NCI-H2171 treated with DMSO at 0.1 percent for 48 hours (cell line): ENCODE measurements at places on chromosomes 7 and 10.
A peak's percentile ranks its signal among the peaks of the same experiment; 100 is the strongest.

GRCh38 chr10:112722758-112723157 lies 227.3 kb upstream of the TCF7L2 start:
- DNase-seq = no peak

DNA sequence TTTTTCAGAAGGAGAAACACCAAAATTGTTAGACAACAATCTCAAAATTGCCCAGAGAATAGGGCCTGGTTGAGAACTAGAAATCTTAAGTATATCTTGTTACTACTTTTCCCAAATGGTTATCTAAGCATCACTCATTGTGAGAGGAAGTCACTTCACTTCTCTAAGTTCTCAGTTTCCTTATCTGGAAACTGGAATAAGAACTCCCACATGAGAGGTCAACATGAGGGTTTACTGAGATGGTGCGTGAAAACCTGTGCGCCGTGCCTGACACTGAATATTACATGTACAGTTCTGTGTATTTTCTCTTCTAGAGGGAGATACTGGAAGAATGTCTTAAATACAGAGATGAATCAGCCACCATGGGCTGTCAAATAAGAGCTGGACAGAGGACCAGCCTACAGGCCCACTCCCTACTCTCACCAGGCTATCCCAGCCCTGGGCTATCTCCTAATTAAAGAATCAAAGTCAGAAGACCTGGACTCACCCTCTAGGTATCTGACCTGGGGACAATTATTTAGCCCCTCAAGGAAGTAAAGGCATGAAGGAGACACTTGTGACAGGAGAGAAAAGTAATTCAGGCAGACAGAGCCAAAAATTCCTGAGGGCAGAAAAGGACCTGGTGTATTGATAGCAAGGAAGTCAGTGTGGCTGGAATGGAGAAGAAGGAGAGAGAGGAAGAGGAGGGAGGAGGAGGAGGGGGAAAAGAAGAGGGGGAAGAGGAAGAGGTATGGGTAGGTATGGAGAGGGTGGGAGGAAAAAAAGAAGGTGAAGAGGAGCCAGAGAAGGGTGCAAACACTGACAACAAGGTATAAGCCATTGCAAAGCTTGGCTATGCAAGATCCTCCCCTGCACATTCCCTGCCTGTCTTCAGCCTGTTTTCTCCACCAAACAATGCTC lies 44.9 kb downstream of the CCDC71L start:
- no peak for DNase-seq

GRCh38 chr7:42077271-42078135 lies 159.5 kb downstream of the GLI3 start:
- DNase-seq = no peak

GRCh38 chr10:86601956-86602602 lies 52.3 kb upstream of the OPN4 start:
- no peak for DNase-seq

DNA sequence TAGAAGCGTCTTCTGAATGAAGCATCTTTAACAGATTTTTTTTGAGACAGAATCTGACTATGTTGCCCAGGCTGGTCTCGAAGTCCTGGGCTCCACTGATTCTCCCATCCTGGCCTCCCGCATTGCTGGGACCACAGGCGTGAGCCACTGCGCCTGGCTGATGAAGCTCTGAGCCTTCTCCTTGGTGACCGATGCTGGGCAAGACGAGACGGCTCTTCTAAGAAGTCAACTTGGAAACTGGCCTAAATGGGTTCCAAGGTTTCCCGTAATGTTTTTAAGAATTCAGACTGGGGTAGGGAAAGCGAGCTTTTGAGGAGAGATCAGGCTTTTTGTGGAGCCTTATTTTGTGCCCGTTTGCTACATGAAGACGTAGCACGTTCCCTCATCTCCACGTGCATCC lies 224.5 kb downstream of the ZMYND11 start:
- DNase-seq = no peak

- no peak for DNase-seq
Observed at GRCh38 chr10:46515793-46516192, 40.7 kb downstream of the GPRIN2 start.

GRCh38 chr10:122494833-122495232 lies 33.5 kb downstream of the HTRA1 start:
- no peak for DNase-seq

- no peak for DNase-seq
Observed at GRCh38 chr10:111150691-111151090, 73.9 kb downstream of the ADRA2A start.

- DNase-seq = no peak
Observed at GRCh38 chr10:70699659-70700174, 27.4 kb downstream of the ADAMTS14 start.

DNA sequence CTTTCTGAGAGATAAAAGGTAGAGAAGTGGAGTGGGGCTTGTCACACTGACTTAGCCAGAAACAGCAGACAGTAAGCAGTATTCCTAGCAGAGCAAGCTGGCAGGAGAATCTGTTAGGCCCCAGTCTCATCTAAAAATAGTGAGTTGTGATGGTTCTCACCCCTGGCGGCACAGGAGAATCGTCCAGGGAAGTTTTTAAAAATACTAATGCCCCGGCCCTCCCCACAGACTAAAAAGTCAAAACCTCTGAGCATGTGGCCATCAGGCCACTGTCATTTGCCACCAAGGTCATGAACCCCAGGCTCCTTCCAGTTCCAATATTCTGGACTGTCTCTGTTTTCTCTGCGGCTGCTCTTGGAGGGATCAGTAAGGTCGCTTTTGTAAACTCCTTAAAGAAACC lies 34.0 kb downstream of the LYZL1 start:
- DNase-seq = no peak

- no peak for DNase-seq
Observed at GRCh38 chr10:27643301-27643700, 102.3 kb downstream of the MKX start.

DNA sequence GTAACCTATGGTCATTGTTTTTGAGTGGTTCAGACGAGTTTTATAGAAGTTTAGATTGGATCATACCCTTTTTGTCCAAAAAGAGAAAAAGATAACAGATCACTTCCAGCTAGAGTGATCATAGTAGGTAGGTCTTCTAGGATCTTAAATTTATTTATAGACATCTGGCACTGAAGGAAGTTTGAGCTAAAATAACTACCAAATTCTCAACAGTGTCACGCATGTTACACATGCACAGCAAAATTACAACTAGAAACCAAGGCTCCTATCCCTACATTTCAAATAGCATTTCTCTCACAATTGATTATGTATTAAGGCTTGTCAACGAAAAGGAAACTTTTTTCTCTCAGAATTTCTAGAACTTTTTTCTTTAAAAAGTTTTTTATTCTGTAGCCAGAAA lies 2.3 kb downstream of the CALU start:
- no peak for DNase-seq

GRCh38 chr7:34759477-34760125 lies 101.6 kb downstream of the NPSR1 start:
- DNase-seq = peak; percentile 42

DNA sequence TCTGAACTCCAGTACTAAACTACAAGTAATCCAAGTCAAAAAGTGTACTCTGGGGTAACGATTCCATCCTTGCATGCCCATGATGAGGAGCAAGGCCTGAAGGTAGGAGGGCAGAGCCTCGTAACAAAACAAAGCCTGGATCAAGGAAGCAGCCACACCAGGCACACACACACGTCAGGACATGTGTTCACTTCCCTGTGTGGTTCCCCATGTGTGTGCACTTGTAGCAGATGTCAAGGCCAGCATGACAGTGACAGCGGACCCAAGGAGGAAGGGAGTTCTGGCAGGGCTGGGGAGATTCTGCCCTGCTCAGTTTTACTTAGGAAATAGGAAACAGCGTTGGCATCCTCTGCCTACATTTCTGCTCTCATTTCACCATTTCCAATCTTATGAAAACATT lies 92.8 kb downstream of the ALOX5 start:
- DNase-seq = no peak

DNA sequence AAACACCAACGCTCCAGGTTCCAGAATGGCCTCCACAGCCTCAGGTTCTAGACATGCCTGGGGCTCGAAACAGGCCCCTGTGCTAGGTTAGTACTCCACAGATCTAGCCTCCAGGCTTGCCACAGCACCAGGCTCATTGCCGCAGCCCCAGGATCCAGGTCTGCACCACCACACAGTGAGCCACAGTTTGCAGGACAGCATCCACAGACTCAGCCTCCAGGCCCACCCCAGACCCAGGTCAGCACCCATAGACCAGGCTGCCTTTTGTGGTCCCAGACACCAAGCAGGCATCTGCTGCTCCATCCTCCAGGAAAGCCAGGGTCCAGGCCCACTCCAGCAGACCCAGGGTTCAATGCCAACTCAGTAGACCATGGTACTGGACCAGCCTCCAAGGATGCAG lies 132.3 kb upstream of the VSTM2A start:
- no peak for DNase-seq

DNA sequence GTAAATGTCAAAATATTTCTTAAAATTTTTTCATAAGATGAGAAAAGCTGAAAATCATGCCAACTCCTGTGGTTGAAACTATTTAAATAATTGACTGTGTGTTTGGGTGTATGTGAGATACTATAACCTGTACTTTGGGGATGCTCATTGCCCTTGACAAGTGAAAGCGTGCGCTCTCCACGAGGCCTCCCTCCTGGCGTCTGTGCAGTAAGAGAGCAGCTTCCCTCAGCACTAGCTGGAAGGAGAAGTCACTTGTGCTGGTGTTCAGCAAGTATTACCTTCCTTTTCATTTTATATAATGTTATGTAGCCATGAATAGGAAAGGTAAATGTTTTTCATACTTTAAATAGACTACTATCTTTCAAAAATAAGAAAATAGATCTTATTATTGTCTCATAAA lies 118.9 kb downstream of the ZEB1 start:
- DNase-seq = no peak

- DNase-seq = no peak
Observed at GRCh38 chr10:100816671-100817070, 71.3 kb downstream of the PAX2 start.

DNA sequence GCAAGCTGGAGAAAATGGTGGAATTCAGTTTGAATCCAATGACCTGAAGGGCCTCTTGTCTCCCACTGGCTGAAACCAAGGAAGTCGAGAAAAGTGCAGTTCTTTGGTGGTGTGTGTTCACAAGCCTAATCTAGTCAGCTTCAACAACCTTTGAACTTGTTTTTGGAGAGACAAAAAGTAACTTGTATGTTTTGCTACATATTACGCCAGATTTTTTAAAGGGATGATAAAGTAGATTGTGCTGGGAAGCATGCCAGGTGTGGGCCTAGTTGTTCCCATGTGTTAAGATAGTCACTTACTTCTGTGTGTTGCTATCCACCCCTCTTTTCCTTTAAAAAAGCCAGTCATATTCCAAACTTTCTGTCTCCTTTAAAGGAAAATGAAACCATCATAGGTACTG lies 79.7 kb upstream of the FAM3C start:
- DNase-seq = no peak

DNA sequence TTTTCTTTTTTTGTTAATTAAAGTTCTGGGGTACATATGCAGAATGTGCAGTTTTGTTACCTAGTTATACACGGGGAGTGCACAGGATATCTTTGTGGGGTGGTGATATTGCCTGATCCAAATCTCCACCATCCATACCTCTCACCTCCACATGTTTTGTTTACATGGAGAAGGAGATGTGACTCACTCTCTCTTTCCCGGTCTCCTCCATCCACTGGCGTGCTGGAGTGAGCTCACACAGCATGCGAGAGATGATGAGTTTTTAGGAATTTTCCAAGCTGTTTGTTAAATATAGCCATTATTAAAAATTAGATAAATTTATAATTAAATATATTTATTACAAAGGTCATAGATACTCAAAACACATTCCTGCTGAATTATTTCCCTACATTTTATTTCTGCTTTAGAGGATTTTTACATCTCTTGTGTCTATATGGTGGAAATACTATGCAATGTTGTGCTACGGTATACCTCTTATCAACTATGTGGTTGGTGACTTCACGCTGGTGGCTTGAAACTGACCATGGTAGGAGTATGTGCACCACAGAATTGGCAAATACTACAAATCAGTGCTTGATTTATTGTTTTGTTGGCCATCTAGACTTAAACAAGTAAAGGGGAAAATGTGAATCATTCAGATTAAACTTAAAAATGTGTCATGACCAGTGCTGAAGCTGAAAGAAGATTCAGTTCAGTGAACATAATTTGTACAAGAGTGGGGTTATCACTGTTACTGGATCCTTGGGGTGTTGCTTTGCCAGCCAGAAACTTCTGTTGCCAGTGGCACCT lies 107.9 kb upstream of the FAM180A start:
- DNase-seq = no peak

- DNase-seq = no peak
Observed at GRCh38 chr10:43068136-43068395, 8.8 kb upstream of the RET start.

- DNase-seq = no peak
Observed at GRCh38 chr10:103834436-103835095, 20.8 kb downstream of the SH3PXD2A start.

DNA sequence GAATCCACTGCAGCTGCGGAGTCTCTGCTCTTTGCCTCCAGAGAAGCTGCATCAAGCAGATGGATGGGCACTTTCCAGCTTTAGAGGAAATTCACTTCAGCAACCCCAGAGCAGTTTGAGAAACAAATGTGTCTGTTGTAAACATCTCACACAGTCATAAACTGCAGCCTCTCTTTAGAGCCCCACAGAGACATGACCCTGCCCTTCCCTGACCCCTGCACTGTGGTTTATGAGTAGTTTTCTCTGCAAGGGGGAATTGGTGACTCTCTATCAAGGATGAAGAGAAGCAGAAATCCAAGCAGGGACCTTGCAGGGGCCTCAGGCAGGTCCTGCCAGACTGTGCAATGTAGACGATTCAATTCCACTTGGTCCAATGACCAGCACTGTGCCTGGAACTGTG lies 160.2 kb downstream of the SH2D4B start:
- no peak for DNase-seq

DNA sequence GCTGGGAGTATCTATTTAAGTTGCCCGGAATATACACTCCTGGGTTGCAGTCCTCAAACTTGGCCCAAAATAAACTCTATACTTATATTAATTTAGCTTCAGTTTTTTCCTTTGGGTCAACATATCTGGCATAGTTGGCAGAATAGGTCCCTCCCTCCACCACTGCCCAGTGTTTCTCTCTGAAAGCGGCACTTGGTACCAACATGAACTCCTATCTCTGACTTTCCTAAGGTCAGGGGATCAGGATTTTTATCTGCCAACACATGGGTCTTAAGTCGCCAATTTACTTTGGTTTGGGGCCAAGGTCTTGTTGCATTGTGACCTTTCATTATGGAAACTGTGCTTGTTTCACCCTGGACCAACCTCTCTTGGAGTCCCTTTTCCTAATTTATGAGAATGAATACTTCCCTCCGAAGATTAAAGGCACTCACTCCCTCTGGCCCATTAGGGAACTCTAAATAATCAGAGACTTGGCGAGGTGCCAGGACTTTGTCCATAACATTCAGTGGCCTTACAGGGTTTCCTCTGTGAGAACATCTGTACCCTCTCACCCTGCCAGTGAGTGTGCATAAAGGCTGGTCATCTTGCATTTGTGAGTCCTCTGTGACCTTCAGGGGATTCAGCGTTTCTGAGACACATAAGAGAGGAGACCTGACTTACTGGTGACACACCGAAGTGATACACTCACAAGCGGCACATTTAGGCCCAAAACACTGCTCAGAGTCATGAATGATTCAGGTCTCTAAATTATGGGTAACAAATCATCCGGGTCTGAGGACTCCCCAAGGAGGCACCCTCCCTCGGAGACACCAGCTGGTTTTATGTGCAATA lies 19.7 kb upstream of the FKBP9 start:
- peak; percentile 32 for DNase-seq
